ENCODE measurements at places on chromosomes 13 and 19.

DNA sequence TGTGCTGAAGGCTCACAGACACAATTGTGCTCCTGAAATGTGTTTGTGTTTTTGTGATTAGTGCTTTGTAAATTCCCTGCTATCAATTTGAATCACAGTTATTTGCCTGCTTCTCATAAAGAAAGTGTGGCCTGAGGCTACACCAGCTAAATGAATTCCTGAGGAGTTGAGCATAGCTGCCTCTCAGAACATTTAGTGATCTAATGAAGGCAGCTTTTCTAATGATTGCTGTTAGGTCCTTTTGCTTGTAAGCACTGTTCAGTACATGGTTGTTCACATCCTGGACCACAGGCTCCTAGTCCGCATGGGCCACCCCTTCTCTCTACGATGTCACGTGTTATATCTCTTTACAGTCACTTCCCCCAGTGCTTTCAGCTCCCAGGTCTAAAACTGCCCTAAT, 238.2 kb downstream of the B3GLCT start:
- no peak for DNase-seq

GRCh38 chr13:114260814-114261213, 20.6 kb upstream of the UPF3A start:
- DNase-seq = no peak

GRCh38 chr13:94569615-94570014, 26.3 kb downstream of the TGDS start:
- no peak for DNase-seq

DNA sequence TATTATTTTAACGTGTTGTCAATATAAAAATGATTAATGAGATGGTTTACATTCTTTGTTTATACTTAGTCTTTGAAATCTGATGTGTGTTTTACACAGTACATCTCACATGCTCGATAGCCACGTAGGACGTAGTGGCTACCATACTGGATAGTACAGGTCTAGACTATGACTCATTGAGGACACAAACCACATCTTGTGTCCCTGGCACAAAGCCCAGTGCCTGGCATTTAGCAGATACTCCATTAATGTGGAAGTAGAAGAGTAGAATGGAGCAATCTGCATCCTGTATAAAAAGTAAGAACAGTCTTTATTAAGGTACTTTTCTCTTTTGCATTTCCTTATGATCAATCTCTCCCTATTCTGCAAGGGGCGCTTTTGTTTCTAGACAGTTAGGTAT, 49.0 kb upstream of the FRY start:
- no peak for DNase-seq

DNA sequence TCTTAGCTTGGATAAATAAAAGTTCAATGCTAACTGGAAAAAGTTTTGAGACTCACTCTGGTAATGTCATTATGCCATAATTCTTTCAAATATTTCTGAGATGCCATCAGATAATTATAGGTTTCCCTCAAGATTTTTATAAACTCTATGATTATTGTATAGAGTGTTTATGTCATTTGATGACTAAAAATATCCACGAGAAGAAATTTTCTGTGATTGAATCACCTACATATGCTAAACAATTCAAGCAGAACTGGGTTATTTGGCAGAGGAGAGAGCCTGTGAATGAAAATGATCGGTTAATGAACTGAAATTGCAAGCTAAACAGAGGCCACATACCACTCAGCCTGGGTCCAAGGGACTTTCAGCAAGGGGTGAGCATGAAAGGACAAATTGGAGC, 92.6 kb upstream of the TSC22D1 start:
- DNase-seq = no peak

DNA sequence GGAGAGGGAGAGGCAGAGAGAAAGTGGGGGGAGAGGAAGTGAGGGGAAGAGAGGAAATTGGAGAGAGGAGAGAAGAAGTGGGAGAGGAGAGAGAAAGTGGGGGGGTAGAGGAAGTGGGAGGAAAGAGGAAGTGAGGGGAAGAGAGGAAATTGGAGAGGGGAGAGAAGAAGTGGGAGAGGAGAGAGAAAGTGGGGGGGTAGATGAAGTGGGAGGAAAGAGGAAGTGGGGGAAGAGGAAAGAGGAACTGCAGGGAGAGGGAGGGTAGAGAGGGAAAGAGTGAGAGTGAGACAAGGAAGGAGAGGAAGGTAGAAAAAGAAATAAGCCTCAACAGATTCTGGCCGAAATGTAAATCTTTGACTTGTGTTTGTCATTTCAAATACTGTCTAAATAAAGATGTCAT, 146.6 kb downstream of the KLF12 start:
- no peak for DNase-seq

- no peak for DNase-seq
Observed at GRCh38 chr13:74449811-74450524, 315.8 kb upstream of the KLF12 start.

DNA sequence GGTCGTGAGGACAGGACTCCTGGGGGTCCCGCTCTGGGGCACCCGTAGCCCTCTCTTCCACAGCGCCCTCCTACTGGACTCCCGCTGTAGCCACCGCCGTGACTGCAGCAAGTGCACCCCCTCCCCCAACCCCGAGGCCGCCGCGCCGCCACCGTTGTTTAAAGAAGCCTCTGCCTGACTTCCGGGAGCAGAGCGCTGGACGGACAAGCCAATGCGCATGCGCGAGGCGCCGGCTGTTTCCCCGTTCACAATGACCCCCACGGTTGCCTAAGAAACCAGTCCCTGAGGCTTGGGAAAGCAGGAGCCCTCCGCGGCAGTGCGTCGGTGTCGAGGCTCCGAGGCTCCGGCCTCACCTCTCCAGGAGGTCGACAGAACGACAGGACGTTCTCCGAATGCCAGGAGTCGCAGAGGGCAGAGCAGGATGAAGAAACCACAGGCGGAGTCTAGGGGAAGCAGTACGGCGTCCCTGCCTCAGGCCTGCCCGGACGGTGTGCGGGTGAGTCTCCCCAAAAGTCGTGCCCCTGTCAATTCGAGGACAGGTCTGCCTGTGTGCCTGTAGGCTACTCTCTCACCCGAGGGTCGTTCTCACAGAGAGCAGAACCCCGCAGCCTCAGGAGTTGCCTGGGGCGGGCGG, 70.5 kb upstream of the ZNF420 start:
- DNase-seq = no peak

DNA sequence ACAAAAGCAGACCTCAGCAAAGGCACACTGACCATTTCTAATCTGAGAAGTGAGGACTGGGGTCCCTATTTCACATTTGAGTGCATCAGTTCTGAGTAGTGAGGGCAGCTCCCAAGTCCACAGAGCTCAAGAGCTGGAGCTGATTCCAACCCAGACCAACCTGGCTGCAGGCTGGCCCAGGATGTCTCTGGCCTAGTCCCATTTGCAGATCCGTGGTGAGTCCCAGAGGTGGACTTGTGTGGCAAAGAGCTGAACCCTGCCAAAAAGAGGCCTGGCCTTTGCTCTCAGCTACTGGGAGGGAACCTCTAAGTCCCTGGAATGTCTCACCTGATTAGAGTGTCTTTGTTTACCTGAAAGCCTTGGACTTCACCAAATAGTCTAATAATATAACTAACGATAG, 14.6 kb downstream of the SIGLEC7 start:
- no peak for DNase-seq

- no peak for DNase-seq
Observed at GRCh38 chr19:29395111-29395733, 130.6 kb upstream of the VSTM2B start.

DNA sequence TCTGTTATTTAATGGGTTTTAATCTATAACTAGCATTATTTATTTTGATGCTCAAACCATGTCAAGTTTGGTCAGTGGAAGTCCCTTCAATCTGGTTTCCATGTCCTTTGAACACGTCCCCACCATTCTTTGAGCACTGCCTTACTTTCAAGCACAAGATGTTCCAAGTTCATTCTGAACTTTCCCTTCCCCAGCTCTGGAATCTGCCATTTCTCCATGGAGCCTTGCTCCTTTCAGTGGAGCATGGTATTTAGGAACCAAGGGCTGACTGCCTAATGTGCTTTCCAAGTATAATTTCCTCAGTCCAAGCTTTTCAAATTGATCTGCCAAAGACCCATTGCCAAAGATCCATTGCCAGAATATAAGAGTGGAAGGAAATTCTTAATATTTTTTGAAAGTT, 1.1 kb upstream of the ZNF546 start:
- no peak for DNase-seq

DNA sequence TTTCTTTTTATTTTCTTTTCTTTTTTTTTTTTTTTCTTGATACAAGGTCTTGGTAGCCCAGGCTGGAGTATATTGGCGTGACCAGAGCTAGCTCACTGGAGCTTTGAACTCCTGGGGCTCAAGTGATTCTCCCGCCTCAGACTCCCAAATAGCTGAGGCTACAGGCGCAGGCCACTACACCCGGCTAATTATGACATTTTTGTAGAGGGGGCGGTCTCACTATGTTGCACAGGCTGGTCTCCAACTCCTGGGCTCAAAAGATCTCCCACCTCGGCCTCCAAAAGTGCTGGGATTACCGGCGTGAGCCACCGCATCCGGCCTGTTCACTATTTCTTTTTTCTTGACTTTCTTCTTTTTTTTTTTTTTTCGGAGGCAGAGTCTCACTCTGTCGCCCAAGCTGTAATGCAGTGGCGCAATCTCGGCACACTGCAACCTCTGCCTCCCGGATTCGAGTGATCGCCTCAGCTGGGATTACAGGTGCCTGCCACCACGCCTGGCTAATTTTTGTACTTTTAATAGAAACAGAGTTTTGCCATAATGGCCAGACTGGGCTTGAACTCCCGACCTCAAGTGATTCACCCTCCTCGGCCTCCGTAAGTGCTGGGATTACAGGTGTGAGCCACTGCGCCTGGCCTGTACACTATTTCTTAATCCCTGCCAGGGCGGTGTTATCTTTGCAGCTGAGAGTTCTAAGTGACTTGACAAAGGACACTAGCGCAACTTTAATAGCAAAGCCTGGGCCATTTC, 37.1 kb upstream of the LSM14A start:
- DNase-seq = no peak

DNA sequence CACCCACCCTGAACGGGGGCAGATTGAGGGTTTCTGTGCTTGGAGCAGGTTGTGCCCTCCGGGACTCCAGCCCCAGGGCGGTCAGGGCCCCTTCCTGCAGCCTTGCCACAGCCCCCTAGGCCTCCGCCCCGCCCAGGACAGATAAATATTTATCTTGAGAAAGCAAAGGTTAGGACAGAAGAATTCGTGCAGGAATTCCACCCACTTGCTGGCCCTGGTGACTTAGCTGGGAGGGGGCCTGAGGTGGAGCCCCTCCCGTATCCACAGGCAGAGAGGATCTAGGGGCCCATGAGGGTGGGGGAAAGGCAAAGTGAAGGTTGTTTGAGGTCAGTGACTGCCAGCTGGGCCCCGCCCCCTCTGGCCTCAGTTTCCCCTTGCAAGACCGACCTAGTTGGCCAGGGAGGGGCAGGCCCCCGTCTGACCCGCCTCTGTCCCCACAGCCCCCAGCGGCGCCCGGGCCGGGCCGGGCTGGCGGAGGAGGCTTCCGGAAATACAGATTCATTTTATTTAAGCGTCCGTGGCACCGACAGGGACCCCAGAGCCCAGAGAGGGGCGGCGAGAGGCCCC, 5.2 kb downstream of the MIDN start:
- no peak for DNase-seq

DNA sequence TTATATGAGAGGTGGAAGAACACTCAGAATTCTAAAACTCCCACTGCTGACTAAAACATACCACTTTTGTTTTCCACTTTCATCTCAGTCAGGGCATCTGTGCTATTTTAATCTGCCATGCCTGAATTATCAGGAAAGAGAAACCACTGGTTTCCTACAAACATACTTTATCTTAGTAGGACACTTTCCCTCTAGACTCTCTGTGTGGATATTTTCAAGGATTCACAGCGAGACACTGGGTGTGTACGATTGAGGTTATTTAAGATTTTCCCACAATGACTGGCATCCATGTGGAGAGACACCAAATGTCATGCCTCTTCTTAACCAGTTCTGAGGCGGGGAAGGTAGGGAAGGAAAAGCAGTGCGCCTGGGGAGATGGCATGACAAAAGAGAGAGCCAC, 212.2 kb downstream of the ENOX1 start:
- DNase-seq = no peak

DNA sequence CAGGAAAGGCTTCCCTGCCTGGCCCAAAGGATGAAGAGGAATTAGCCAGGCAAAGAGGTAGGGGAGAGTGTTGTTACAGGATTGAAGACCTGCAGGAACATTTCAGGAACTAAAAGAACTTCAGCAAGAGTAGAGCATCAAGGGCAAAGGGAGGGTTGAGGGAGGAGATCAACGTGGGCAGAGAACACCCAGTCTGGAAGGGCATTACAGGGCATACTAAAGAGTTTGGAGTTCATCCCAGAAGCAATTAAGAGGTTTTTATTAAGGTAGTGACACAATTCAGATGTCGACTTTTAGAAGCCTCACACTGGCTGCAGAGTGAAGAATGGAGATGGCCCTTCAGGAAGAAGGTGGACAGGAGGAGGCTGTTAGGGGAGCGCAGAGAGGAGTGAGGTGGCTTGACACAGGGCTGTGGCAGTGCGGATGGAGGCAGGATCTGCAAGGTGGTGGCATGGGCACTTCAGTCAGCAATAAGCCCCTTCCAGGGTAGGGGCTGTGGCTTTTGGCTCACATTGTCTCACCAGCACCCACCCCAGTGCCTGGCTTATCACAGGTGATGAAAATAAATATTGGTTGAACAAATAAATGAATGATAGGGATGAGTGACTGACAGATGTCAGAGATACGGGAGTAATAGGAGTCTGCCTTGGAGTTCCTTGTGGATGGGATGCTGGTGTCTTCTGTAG, 24.9 kb downstream of the TEX26 start:
- DNase-seq = no peak

- no peak for DNase-seq
Observed at GRCh38 chr19:1267477-1268225, 1.5 kb upstream of the CIRBP start.

GRCh38 chr13:100014621-100015020, 33.0 kb downstream of the ZIC2 start:
- DNase-seq = no peak

DNA sequence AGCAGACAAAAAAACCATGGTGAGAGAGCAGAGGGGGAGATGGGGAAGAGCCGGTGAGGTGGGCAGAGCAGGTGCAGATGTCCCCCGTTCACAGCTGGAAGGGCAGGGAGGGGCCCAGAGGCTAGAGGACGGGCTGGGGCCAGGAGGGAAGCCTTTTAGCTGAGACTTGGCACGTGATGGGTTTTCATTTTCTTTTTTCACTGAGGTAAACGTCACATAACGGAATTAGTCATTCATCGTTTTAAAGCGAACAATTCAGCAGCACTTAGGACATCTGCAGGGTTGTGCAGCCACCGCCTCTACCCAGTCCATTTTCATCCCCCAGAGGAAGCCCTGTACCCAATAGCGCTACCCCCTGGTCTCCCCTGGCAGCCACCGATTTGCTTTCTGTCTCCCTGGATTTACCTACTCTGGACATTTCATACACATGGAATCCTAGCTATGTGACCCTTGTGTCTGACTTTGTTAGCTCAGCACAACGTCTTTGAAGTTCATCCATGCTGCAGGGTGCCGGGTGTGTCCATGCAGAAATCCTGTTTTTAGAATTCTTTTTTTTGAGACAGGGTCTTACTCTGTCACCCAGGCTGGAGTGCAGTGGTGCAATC, 16.0 kb upstream of the EMC10 start:
- DNase-seq = no peak

- DNase-seq = no peak
Observed at GRCh38 chr13:110291286-110291685, 15.7 kb downstream of the COL4A1 start.

Data from stimulated activated CD8-positive, alpha-beta memory T cell treated with anti-CD3 and anti-CD28 coated beads, Interleukin-7, amount 100 ng/mL, for 1 hour (primary cell).